Fibroblast of the conjunctiva (primary cell): ENCODE measurements at places on chromosomes 12 and 14.

- DNase-seq = no peak
Measured at GRCh38 chr14:32374155-32374554, 45.1 kb downstream of the AKAP6 start.

DNA sequence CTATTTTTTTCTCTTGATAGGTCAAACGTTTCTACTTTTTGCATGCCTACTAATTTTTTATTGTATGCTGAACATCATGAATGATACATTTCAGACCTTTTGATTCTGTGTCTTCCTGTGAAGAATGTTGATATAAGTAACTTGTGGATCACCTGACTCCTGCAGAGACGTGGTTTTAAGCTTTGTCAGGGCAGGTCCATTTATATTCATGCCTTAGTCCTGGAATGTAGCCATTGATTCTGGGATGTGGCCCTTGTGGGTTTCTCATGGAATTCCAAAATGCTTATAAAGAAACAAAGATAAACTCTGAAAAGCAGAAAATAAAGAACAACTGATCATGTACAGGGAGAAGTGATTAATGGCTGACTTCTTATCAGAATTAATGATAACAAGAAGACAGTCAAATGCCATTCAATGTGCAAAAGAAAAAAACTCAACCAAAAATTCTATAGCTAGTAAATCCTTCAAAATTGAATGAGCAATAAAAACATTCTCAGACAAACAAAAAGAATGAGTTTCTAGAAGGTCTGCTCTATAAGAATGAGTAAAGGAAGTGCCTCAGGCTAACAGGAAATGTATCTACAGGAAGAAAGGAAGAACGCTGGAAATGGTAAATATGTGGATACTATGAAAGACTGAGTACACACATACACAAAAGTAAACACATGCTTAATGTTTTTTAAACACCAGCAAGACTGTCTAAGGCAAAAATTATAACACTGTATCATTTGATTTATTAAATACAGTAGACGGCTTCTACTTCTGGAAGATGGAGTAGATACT lies 284.8 kb upstream of the DIO3 start:
- no peak for DNase-seq

DNA sequence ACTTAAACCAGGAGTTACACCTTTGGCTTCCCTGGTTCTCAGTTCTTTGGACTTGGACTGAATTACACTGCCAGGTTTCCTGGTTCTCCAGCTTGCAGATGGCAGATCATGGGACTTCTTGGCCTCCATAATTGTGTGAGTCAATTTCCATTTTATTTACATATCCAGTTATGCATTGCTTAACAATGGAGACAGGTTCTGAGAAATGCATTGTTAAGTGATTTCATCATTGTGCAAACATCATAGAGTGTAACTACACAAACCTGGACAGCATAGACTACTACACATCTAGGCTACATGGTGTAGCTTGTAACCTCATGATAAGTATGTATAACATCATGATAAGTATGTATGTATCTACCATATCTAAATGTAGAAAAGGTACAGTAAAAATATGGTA lies 276.1 kb upstream of the BTG1 start:
- peak; percentile 16 for DNase-seq

- DNase-seq = no peak
Measured at GRCh38 chr12:124395284-124395752, 100.4 kb downstream of the RFLNA start.

- DNase-seq = no peak
Measured at GRCh38 chr12:126384026-126384564, 1318.9 kb downstream of the AACS start.

DNA sequence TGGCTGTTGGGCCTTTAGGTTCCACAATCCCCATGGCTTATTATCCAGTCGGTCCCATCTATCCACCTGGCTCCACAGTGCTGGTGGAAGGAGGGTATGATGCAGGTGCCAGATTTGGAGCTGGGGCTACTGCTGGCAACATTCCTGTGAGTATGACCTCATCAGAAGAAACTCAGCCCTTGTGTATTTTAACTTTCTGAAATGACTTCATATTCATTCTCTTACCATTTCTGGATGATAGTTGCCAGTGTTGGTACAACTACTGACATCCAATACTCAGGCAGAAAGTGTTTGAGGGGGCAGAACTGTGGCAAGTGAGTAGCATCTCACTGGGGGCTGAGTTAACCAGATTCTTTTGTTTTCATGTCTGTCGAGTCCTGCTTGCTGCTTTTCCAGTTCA lies 2.3 kb downstream of the DAZAP2 start:
- DNase-seq = no peak

DNA sequence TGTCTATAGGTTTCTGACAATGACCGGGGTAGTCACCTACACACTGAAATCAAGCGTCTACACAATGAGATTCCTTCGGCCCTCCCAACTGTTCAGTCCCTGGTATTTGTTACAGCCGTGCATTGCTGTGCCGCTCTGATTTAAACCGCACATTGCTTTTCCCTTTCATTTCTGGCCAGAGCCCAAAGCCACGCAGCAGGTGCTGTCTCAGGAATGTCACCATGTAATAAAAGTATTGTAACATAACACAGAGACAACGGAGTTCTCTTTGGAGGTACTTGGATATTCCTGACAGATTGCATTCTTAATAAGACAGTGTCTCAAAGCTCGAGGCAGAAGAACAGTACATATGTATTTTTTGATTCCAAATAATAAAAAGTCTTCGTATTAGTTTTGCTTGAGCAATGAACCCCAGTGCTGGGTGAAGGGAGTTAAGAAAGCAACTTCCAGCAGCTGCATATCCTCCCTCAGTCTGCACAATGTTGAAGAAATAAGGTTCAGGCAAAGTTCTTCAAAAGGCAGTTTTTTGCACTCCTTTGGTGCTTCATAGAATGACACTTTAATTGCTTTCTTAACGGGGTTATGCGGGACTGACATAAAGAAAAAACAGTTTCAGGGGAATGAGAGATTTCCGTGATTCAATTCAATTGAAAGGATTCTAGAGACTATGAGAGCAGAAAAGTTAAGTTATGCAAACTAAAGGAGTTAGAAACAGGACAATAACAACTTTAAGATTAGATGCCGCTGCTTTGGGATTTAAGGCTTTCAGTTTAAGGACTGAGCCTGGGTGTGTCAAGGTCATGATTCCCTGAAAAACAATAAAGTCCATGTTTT lies 288.7 kb upstream of the FLRT2 start:
- DNase-seq = no peak

DNA sequence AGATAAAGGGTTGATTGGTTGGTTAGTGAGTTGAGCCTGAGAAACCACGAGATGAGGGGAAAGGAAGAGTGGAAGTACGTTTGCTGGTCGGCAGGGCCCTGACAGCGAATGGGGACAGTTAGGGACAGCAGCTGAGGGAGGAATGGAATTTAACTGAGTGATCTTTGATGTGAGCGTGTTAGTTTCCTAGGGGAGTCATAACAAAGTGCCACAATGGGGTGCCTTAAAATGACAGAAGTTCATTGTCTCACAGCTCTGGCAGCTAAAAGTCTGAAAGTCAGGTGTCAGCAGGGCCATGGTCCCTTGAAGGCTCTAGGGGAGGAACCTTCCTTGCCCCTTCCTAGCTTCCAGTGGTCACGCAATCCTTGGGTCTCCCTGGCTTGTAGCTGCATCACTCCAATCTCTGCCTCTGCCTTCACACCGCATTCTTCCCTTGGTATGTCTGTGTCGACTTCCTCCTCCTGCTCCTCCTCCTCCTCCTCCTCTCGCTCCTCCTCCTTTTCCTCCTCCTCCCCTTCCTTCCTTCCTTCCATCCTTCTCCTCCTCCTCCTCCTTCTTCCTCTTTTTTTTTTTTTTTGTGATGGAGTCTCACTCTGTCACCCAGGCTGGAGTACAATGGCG lies 26.0 kb upstream of the RIN3 start:
- no peak for DNase-seq

DNA sequence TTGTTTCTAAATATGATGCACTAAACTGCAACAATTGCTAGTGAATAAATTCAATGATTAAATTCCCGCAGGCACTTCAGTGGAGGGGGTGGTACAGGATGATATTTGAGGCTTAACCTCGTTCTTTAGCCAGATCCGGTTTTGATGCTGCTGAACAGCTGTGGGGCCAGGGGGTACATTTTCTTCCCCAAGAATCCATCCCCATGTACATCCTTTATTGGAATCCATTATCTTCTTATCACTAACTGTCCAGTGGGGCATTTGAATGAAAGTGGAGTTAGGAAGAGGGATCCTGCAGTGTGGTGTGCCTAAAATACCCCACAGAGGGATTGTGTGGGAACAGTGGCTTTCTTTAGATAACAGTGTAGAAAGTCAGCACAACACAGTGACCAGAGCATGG lies 45.2 kb upstream of the OASL start:
- DNase-seq = no peak

DNA sequence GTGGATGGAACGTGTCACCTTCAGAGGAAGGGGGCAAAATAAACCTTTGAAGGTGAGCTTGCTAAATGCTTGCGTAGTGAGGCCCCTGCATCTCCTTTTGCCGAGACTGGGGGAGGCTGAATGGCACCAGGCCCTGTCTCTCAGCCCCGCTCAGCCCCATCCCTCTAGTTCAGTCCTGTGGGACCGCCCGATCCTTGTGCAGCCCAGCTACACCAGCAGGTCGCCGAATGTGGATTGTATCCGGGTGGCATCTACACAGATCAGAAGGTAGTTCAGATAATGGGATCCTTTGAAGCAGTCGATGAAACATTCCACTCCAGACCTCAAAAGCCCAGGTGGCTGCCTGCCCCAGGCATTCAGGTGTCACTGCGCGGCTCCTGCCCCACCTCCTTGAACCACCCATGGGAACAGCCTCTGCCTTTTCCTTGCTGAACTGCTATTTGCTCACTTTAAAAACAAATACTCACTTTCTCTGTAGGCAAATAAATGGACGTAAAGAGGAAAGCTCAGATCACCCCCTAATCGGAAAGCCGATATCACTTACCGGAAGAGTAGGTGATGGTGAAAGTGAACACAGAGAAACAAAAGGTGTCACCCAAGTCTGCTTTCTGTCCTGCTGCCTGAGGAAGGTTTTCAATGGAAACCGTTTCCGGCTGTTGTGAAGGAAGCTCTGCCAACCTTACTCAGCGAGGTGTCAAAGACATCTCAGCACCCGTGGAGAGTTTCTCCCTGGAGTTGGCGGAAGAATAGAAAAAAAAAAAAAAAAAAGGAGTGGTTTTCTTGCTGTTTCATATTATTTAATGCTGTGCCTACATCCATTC lies 100.3 kb upstream of the NCOR2 start:
- DNase-seq = no peak

- DNase-seq = no peak
Measured at GRCh38 chr14:102530828-102531478, 21.4 kb upstream of the ANKRD9 start.

GRCh38 chr14:96016501-96017160 lies 22.5 kb upstream of the C14orf132 start:
- no peak for DNase-seq

DNA sequence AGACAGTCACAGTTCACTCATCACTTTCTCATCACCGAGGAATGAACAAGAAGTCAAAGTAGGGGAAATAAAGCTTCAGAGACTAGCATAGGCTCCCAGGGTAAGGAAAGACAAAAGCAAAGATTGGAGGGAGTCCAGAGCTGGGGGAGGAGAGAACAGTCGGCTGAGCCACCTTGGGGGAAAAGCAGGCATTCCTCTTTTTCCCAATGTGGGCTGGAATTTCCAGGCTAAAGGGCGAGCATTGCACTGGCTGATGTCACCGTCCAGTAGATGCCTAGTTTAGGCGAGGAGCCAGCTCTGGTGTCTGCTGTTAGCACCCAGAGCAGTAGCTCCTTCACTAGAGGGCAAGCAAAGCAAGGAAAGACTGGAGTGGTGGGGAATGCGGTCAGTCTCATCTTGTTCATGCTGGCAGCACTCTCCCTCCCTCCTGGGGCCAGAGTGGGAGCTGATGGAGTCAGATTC lies 8.5 kb upstream of the KRT75 start:
- peak; percentile 35 for DNase-seq

- no peak for DNase-seq
Measured at GRCh38 chr14:99751539-99752485, 41.4 kb upstream of the EML1 start.

DNA sequence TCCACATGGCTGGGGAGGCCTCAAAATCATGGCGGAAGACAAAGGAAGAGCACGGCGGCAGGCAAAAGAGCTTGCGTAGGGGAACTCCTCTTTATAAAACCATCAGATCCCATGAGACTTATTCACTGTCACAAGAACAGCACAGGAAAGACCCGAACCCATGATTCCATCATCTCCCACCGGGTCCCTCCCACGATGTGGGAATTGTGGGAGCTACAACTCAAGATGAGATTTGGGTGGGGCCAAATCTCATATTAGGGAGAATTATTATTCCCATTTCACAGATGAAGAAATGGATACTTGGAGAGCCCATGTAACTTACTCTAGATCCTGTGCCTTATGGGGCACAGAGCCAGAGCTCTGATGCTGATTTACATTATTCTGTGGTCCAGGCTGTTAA lies 322.6 kb downstream of the PCNX1 start:
- no peak for DNase-seq

- no peak for DNase-seq
Measured at GRCh38 chr12:6777386-6777785, 5.1 kb downstream of the LAG3 start.

DNA sequence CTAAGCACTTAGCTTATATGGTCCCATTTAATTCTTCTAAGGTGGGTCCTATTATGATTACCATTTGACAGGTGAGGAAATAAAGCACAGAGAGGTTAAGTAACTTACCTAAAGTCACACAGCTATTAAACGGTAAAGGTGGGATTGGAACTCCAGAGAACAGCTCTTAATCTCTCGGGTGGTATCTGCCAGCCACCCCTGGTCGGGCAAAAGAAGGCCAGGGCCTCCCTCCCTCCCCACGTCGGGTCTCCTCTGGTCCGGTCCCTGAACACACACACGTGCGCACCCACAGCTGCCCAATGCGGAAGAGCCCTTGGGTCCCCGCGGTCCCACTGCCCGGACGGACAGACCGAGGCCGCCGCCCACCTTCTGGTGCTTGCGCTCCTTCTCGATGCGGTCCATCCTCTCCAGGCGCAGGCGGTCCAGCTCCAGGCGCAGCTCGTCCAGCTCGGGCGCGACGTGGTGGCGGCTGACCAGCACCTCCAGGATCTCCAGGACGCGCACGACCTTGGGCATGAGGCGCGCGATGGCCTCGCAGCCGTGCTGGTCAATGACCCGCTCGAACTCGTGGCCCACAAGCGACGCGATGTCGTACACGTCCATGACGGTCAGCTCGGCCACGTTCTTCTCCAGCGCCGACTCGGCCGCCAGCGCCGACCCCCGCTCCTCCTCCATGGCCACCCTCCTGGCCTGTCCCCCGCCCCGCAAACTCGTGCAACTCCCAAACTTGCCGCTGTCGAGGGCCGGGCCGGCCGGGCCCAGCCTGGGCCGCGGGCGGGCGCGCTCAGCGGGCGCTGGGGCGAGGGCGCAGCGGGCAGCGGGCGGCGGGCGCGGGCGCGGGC lies 490 bp downstream of the RILPL1 start:
- no peak for DNase-seq

GRCh38 chr12:119341020-119341419 lies 6.5 kb downstream of the CCDC60 start:
- no peak for DNase-seq

GRCh38 chr14:89040080-89040459 lies 215.6 kb downstream of the TTC8 start:
- DNase-seq = no peak
